ENCODE measurements at places on chromosomes 7 and 10.

GRCh38 chr10:131656431-131656841 lies 244.4 kb upstream of the PPP2R2D start:
- no peak for DNase-seq

- DNase-seq, result no peak
These were observed 90.5 kb upstream of the MACROH2A2 start for GRCh38 chr10:69961881-69962745.

- no peak for DNase-seq
These were observed 39.6 kb downstream of the GRK5 start for GRCh38 chr10:119246862-119247549.

GRCh38 chr10:77638321-77639101 lies 903 bp upstream of the KCNMA1 start:
- no peak for DNase-seq

DNA sequence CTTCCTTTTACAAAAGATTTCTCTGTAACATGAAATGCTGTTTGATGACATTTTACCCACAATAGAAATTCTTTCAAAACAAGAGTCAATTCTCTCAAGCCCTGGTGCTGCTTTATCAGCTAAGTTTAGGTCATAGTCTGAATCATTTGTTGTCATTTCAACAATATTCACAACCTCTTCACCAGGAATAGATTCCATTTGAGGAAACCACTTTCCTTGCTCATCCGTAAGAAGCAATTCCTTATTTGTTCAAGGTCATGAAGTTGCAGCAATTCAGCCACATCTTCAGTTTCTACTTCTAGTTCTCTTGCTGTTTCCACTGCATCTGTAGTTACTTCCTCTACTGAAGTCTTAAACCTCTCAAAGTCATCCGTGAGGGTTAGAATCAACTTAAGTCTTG lies 315.3 kb downstream of the TYW1 start:
- DNase-seq, result no peak

DNA sequence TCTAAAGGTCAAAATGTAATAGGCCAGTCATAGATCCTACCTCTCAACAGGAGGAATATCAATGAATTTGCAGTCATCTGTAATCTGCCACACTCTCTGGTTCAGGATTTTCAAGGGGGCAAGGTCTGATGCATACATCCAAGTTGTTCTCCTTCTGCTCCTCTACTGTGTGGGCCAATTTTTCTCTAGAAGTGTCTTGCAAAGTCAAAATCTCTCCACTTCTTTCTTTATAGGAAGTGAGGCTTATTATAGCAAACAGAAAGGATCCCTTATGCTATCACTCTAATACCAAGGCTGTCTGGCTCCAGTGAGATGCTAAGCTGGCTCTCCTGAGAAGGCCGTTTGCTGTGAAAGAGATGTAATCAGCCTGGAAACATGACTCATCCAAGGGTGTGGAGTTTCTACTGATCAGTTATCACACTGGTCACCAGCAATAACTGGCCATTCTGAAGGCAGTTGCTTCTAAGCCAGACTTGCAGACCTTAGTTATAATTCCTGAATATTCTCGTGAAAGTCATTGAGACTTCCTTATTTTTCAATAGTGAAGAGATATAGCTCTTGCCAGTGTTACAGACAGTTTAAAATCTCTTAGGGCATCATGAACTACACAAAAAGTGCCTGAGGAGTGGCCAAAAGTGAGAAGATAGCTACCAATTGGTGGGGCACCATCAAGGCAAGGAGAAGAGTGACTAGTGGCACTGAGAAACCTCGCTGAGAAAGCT lies 43.2 kb upstream of the LRGUK start:
- no peak for DNase-seq

GRCh38 chr10:103690281-103690680 lies 165.1 kb downstream of the SH3PXD2A start:
- DNase-seq, result no peak

DNA sequence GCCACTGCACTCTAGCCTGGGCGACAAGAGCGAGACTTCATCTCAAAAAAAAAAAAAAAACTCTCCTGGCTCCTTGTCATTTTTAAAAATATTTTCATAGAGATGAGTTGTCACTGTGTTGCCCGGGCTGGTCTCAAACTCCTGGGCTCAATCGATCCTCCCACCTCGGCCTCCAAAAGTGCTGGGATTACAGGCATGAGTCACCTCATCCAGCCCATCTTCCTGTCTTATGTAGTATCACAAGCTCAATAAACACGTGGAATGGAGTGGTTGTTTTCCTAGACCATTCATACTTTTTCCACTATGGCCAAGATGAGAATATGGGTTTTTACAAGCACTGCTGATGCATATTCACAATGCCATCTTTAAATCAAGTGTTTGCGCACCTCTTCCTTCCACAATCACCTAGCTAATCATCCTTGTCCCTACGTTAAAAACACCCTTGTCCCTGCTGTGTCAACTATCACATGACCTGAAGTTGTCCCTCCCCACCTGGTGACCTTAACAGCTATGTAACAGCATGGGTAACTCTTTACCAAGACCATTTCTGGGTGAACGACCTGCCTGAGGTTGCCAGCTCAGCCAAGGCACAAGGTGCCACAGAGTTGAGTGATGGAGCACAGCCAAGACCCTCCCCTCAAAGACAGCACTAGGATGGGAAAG lies 21.3 kb downstream of the DLG5 start:
- no peak for DNase-seq

DNA sequence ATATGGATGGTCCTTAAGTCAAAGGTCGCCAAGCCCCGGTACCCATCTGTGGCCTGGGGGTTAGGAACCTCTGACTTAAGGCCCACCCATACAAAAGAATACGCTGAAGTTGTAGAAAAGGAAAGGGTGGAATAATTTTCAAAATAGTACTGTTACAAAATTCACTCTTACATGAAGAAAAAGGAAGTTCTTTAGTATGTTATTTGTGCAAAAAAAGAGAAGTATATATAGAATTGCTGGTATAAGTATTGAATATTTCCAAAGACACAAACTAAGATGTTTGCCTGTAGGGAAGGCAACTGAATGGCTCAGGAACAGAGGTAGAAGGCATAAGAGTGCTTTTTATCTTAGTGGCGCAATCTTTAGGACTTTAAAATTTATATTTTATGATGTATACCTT lies 78.7 kb downstream of the PRLHR start:
- no peak for DNase-seq

GRCh38 chr10:84244651-84245270 lies at the start of gene RGR:
RGR (plus strand) TSS chr10:84245053; CDS start chr10:84245091, 38 bp downstream.
- no peak for DNase-seq

DNA sequence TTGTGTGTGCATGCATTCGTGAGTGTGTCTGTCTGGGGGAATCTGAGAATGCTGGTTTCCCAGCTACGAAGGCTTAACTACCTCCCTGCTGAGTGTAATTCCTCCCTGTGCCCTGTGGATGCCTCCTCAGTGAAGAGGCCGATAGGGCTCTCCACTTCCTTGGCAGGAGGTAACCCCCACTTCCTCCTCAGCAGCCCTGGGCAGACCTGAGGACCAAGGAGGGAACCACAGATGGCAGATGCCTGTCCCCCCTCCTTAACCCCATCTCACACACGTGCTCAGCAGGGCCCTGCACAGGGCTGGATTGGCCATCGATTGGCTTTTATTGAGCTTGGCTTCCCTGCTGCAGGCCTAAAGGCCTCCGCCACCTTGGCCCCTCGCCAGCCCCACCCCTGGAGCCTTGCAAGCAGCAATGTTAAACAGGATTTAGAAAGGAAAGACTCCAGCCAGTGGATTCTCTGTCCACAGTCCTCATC lies 45.6 kb upstream of the LRRC4 start:
- DNase-seq, result no peak

DNA sequence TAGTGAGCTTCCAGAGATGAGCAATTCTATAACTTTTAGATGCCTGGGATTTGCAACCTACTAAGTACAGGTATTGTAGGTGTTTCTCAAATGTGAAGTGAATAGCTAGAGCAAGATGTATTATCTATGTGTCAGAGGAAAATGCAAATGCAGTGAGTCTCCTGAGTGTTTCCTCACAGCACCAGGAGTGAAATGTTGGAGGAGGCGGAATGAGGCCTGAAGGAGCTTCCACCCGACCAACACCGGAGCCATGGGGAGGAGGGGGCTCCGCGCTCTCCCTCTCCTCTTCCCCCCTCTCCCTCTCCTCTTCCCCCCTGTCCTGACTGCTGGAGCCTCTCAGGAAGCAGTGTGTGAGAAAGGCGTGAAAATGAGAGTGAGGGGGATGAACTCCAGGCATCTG lies 79.9 kb upstream of the RNF32 start:
- DNase-seq, result no peak

Data from activated T-cell treated with anti-CD3 and anti-CD28 coated beads, Interleukin-2, amount 50 U/mL, for 1 hour (primary cell).